ENCODE measurements at places on chromosomes 2 and 18.

- no peak for DNase-seq
Observed at GRCh38 chr2:106189764-106190468, 4.2 kb downstream of the UXS1 start.

DNA sequence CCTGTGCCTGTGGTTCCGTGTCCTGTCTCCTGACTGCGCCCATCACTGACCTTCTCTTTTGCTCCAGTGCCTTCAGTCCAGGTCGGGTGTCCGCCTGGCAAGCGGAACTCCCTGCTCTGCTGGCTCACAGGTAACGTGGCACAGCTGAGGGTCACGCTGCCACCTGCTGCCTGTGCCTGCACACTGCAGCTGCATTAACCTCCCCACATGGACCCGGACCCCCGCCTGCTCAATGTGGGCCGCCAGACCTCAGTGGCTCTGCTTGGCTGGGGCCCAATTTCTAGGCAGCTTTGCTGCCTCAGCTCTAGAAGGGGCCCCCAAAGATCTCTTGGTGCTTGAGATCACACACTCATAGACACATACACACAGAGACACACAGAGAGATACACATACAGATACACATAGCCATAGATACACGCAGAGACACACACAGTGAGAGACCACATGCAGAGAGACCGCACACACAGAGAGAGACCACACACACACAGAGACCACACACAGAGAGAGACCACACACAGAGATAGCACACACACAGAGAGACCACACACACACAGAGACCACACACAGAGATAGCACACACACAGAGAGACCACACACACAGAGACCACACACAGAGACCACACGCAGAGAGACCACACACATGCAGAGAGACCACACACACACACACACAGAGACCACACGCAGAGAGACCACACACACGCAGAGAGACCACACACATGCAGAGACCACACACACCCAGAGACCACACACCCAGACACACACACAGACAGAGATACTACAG lies 14.9 kb upstream of the CNNM3 start:
- peak; percentile 65 for DNase-seq

DNA sequence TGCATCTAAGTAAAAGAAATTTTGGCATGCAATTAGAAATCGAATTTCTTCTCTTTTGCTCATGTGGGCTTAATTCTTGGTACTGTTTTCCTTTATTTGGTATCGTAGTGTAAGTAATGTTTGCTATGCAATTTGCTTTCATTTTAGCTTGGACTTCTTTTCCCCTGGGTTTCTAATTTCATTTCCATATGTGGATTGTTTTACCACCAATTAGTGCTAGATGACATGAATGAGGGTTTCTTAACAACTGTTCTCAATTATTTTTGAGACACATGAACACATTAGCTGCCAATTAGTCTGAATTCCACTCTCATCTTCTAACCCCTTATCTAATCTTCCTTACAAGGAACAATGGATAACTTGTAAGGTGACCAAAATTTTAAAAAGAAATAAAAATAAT lies 1047.2 kb upstream of the PIK3C3 start:
- DNase-seq, result no peak

- DNase-seq, result no peak
Observed at GRCh38 chr18:7393080-7393479, 162.2 kb downstream of the LRRC30 start.
